B cell (primary cell): ENCODE measurements at places on chromosomes 2 and 18. TPM values are rescaled to one million over a fixed set of nuclear protein-coding genes. Genes with fewer than 3 reads are reported as not detected.

SLC19A3 gene
- not detected in 2 replicates for total RNA-seq

CNDP2 gene
- 182 and 196 TPM in 2 replicates for total RNA-seq

MEP1B gene
- not detected in 2 replicates for total RNA-seq

LAMA3 gene
- 0.32 TPM in 1 of 2 replicates, not detected in the other for total RNA-seq

SCYGR4 gene
- not detected in 2 replicates for total RNA-seq

MDH1B gene
- 0.34 TPM in 1 of 2 replicates, not detected in the other for total RNA-seq

CYS1 gene
- total RNA-seq = not detected in 2 replicates

ADD2 gene
- total RNA-seq = 21.7 and 22.3 TPM in 2 replicates

GKN1 gene
- not detected in 2 replicates for total RNA-seq

SLC23A3 gene
- 15.2 and 16.6 TPM in 2 replicates for total RNA-seq

CRYGC gene
- not detected in 2 replicates for total RNA-seq

IL1RL1 gene
- not detected in 2 replicates for total RNA-seq

SP140L gene
- total RNA-seq = 154 and 167 TPM in 2 replicates

IL37 gene
- 0.79 TPM in 1 of 2 replicates, not detected in the other for total RNA-seq

TBR1 gene
- not detected in 2 replicates for total RNA-seq

BCL11A gene
- total RNA-seq = 373 and 383 TPM in 2 replicates

RSAD2 gene
- total RNA-seq = 1.5 and 2.0 TPM in 2 replicates

MRO gene
- total RNA-seq = not detected in 2 replicates

OR6B2 gene
- not detected in 2 replicates for total RNA-seq

CCDC102B gene
- total RNA-seq = 2.8 and 3.9 TPM in 2 replicates

GPBAR1 gene
- total RNA-seq = 0.81 and 1.5 TPM in 2 replicates

SGPP2 gene
- 6.0 and 7.7 TPM in 2 replicates for total RNA-seq

SERPINB2 gene
- total RNA-seq = 1.4 and 1.7 TPM in 2 replicates

MBOAT2 gene
- 1.3 and 4.7 TPM in 2 replicates for total RNA-seq

SCG2 gene
- total RNA-seq = 0.27 and 0.44 TPM in 2 replicates

PROM2 gene
- 0.85 and 1.3 TPM in 2 replicates for total RNA-seq

PLEK gene
- 39.9 and 41.5 TPM in 2 replicates for total RNA-seq

SP140 gene
- total RNA-seq = 411 and 424 TPM in 2 replicates

SALL3 gene
- total RNA-seq = not detected in 2 replicates

TGIF1 gene
- 131 and 140 TPM in 2 replicates for total RNA-seq

FOXD4L1 gene
- total RNA-seq = 0.32 and 0.81 TPM in 2 replicates

ERFE gene
- 0.17 and 0.19 TPM in 2 replicates for total RNA-seq

KLHL29 gene
- 3.4 and 3.9 TPM in 2 replicates for total RNA-seq

ALK gene
- not detected in 2 replicates for total RNA-seq

ANO7 gene
- total RNA-seq = 1.4 and 1.8 TPM in 2 replicates

ZNF892 gene
- total RNA-seq = 5.5 and 8.3 TPM in 2 replicates
